ENCODE measurements at places on chromosomes 5 and 9.
A peak's percentile ranks its signal among the peaks of the same experiment; 100 is the strongest.

DNA sequence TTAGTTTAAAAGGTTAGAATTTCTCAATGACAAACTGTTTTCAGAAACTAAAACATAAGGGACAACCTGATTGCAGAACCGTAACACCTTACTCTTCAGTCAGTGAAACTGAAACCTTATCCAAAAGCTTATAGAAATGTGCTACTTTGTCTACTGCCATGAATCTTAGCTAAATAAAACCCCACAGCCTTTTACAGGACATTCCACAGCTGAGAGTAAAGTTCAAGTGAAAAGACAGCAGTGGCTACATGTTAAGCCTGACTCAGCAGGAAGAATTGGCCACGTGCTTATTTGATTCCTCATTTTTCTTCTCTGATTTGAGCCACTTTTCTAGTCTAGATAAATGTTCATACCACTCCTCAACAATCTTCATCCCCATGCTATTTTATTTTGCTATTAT is 278.7 kb upstream of the ISL1 start:
- DNase-seq, result no peak

DNA sequence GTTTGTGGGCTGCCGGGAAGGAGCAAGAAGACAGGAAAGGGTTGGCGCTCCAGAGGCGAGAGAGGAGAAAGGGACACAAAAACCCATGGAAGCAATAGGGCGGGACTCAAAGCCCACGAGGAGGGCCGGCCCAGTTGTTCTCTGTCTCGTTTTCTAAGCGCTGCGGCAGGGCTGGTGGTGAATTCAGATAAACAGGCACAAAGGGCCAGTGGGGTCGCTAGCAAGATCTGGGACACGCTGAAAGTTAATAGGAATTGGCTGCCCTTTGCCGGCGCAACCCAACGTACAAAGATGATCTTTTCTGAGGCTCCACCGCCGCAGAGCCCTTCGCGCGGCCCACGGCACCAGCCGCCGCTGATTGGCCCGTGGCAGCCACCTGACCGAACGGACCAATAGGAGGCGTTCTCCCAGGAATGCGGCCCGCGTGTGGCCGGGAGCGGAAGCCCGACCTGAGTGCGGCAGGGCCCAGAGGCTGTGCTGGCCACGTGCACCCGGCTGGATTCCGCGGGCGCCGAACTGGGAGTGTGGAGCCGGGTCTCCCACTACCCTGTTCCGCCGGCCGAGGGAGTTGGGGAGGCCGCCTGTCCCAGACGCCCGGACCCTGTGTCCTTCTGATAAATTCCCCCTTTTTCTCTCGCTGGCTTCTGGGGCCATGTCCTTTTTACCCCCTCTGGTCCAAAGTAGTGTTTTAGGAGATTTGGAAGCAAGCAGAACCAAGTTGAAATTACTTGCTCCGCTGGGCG is 16.8 kb upstream of the NSD1 start:
- peak; percentile 88 for DNase-seq

DNA sequence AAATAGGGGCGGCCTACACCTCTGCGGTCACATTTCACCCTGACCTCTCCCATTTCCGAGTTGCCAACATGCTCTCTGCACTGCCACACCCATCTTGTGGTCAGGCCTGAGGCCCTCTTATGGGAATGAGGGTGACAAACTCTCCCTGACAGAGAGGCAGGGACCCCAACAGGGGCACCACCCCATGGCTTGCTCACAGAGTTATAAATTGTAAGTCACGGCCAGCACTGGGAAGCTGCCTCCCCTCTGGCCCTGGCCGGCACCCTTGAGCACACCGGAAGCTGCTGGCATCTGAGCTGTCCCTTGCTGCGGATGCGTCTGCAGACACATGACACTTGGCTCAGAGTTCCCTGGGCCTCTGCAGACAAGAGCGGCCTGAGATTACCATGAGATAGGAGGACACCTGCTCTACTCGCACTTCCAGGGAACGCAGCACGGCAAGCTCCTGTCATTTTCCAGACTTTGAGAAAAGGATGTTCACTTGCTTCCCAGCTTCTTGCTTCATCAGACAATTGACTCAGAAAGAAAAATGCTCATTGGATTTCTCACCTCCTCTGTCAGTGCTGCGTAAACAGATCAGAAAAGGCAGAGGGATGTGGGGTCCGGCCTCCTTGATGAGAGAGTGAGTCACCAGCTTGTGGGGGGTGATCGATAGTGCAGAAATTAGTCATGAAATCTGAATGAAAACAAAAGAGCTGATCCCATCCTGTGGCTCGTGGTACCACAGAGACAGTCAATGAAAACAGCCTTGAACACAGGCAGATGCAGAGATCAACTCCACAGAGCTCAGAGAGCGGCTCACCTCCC is 269.8 kb downstream of the SYK start:
- peak; percentile 74 for DNase-seq

DNA sequence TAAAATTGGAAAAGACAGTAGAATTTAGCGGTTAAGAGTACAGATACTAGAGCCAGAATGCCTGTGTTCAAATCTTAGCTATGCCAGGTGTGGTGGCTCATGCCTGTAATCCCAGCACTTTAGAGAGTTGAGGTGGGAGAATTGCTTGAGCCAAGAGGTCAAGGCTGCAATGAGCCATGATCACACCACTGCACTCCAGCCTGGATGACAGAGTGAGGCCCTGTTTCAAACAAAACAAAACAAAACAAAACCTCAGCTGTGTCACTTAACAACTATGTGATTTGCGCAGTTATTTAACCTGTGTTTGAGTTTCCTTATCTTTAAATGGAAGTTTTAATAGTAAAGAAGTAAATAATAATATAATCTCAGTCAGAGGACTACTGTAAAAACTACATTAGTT is 68.3 kb downstream of the TBCA start:
- no peak for DNase-seq

GRCh38 chr9:81759680-81760215 is 70.4 kb upstream of the TLE1 start:
- no peak for DNase-seq
